ENCODE measurements at places on chromosomes 3 and 15.

GRCh38 chr3:53142986-53143385, 12.8 kb upstream of the RFT1 start:
- no peak for DNase-seq

- DNase-seq: no peak
Measured at GRCh38 chr3:43187836-43188479, 82.1 kb upstream of the POMGNT2 start.

- no peak for DNase-seq
Measured at GRCh38 chr15:52103217-52104207, 9.1 kb downstream of the BCL2L10 start.

DNA sequence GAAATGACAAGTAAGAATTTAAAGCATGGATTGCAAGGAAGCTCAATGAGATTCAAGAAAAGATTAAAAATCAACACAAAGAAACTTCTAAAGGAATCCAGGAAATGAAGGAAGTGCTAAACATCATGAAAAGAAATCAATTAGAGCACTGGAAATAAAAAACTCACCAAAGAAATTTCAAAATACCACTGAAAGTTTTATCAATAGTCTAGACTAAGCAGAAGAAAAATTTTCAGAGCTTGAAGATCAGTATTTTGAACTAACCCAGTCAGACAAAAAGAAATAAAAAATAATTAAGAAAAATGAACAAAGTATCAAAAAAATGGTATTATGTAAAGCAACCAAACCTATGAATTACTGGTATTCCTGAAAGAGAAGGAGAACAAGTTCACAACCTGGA, 60.6 kb downstream of the FAM227B start:
- DNase-seq: no peak

DNA sequence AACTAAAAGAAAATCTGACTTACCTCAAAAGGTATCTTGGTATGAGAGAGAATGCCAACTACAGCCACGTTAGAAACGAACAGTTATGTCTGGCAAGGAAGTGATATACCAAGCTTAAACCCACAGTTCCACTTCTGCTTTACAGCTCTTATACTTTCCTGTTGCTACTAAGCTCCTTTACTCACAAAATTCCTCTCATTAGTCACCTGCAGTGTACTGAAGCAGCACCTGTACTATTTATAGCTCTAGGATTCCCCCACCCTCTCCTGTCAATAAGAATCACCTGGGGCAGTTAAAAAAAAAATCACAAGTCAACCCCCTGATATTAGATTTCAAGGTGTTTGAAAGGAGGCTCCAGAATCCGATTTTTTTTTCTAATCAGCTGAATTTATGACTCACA, 2.9 kb upstream of the TMEM266 start:
- DNase-seq: no peak

DNA sequence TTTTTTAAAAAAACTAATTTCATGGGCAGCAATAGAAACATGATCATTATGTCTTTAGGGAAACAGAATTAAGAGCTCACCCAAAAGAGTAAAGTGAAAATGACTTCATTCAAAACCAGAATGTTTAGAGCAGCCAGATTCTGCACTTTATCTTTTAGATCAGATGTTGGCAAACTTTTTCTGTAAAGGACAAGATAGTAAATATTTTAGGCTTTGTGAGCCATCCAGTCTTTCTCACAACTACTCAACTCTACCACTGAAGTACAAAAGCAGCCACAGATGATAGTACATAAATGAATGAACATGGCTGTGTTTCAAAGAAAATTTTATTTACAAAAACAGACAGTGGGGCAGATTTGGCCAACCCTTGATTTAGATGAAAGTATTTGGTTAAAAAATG, 84.5 kb downstream of the SETD2 start:
- no peak for DNase-seq

GRCh38 chr15:60442763-60443162, 36.2 kb downstream of the ICE2 start:
- no peak for DNase-seq

DNA sequence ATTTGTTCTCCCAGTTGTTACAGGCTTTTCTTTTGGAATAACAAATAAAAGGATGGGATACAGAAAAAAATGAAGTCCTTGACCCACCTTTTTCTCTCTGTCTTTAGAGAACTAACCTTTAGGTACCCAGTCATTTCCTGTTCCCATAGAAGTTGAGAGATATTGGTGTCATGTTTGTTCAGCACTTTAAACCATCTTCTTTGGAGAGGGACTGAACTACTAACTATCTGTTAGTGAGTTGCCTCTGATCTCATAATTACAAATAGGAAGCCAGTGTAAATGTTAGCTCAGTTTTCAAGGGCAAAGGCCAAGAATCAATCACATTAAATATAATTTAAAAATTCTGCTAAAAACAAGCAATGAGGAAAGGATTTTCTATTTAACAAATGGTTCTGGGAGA, 72.9 kb upstream of the DCBLD2 start:
- no peak for DNase-seq

DNA sequence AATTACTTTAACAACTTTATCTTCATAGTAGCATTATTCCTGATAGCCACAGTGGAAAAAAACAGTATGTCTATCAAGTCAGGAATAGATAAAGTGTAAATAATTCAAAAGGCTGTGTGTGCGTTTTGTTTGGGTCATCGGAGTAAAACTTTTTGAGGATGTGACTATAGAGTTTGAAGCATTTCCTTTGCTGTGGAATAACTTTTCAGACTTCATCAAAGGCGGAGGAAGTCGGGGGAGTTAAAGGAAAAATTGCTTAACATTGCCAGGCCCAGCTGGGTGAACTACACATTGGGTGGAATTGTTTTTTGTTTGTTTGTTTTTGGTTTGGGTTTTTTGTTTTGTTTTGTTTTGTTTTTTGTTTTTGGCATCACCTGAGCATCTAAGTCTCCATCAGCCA, 70.4 kb upstream of the CRTC3 start:
- DNase-seq: no peak

GRCh38 chr15:52278636-52279367, 16.8 kb downstream of the MYO5C start:
- DNase-seq: no peak

DNA sequence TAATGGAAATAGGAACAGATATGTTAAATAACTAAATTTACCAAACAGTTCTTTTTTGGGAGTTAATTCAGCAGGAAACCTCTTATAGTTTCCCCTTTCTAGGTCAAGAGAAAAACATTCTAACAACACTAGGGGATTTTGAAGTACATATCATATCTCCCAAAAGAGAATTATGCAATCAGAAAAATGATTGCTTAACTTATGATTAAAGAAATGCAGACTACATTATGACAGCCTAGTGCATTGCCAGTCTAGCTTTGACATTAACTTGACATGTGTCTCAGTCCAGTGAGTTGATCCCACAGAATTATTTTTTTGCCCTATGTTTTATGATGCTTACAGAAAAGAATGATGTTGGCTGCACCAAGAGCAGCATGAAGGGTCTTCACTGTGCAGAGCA, 31.7 kb upstream of the NPHP3 start:
- DNase-seq: no peak

- DNase-seq: no peak
Measured at GRCh38 chr3:18390024-18390660, 35.0 kb downstream of the SATB1 start.

DNA sequence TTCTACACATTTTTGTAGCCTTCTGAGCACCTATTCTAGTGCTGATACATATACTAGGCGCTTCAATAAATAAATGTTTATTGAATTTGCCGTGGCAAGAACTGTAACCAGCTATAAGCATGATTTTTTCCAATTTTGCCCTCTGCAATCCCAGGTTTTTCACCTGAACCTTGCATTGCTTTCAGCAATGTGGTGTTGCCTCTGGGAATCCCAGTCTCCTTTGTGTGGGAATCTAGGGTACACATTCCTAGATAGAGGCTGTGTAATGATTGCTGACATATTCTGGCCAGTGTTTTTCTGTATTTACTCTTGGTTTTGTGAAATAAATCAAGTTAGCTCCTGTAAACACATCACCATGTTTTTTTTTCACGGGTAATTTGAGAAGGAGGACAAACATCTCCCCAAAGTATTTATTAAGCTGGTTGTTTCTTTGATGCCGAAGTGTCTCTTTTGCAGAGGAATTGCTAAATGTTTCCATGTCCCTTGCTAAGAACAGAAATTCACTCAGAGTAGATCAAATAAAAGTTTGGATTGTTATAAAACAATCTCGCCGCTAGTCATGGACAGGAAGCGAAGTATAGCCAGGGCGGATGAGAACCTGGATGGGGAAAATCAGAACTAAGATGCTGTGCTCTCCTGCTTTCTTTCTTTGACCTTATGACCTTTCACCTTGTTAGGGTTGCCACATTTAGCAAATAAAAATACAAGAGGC, 1.2 kb downstream of the CFAP91 start:
- no peak for DNase-seq

GRCh38 chr3:46019707-46020106, 7.6 kb downstream of the XCR1 start:
- no peak for DNase-seq

DNA sequence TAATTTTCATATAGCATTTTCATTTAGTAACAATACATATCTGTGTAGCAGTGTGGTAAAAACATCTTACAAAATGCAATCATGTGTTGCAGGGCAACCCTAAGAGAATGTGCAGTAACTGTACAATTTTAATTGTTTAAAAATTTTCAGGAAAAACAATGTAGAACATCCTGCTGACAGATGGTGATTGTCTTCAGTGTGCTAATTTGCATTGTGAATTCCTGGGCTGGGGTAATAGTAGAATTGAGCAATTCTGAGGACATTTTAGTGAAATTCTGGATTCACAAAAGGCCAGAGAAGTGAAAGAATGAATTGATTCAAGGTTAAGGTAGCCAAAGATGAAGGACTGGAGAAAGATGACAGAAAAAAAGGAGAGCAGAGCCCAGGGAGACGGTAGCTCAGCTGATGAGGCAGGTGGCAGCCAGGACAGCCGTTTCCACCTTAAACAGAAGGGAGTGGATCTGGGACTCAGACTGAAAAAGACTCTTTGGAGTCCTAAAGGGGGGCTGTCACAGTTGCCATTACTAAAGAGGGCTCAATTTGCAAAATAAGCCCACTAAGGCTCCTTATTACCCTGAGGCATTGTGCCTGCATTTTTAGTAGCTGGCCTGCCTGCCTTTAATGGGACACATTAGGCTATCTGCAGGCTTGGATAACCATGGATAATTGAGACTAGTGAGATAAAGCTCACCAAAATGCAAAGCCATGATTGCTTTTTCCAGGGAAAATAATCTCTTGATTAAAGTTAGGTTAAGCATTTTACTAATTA, 8.6 kb downstream of the MAP3K13 start:
- DNase-seq: no peak

- DNase-seq: no peak
Measured at GRCh38 chr15:95287720-95288103, 1042.8 kb upstream of the NR2F2 start.

DNA sequence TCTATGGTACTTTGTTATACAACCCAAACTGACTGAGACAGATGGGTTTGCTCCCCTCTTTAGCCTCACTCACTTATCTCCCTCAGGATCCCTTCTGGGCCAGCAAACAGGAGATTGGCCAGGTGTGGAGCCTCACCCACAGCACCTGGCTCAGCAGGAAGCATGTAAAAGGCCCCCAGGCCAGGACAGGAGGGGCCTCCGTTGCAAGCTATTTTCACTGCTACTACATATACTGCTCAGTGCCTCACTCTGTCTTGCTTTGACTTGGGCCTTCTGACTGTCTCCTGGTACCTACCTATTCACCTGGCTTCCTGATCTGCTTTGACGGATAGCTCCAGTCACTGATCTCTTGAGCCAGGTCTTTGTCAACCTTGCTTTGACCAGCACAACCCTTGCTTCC, 20.4 kb upstream of the TPM1 start:
- DNase-seq: no peak

DNA sequence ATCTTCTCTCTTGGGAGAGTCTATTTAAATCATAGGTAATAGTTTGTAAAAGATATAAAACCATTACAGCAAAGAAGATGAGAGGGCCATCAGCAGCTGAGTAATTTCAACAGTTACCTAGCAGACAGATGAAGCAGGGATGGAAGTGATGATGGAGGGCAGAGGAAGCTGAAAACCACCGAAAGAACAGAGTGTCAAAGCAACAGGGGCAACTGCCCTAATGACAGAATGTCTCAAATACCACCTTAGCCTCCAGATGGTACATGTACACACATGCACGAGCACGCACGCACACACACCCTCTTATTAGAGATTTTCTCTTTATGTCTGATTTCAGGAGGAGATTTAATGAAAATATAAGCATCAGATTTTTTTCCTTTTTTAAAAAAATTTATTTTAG, 64.5 kb downstream of the NEDD4 start:
- DNase-seq: no peak

GRCh38 chr3:112685420-112685819, 44.5 kb upstream of the CCDC80 start:
- no peak for DNase-seq

- no peak for DNase-seq
Measured at GRCh38 chr15:31024330-31024729, 32.9 kb upstream of the MTMR10 start.

- no peak for DNase-seq
Measured at GRCh38 chr3:86938416-86939105, 52.4 kb downstream of the VGLL3 start.

DNA sequence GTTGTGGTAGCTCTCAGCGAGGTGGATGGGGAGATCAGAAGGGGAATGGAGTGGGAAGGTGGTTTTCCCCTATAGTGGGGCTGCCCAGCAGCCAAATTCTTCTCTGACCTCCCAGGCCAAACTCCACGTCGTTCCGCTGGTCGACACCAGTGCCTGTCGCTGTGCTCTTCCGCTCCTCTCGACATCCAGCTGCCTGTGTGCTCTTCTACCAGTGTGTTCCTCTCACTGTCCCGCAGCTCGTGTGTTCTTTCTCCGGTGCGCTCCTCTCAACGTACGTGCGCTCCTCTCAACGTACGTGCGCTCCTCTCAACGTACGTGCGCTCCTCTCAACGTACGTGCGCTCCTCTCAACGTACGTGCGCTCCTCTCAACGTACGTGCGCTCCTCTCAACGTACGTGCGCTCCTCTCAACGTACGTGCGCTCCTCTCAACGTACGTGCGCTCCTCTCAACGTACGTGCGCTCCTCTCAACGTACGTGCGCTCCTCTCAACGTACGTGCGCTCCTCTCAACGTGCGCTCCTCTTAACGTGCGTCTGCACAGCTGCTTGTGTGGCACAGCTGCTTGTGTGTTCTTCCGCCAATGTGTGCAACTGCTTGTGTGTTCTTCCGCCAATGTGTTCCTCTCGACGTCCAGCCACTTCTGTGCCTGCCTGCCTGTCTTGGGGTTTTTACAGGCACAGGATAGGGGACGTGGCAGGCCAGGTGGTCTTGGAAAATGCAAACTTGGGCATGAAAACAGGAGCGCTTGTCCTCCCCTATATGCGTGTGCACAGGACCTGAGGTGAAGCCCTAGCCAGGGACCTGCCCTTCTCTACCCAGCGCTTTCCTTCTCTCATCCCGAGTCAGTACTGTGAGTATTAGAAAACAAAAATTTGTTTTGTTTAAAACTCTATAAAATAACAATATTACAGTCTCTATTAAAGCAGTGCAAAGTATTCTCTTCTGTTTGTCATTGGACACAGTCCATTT, 991.1 kb downstream of the GBE1 start:
- DNase-seq: no peak

- no peak for DNase-seq
Measured at GRCh38 chr3:138010273-138010590, 267 bp downstream of the CLDN18 start.

GRCh38 chr15:80211976-80212375, 40.0 kb downstream of the CTXND1 start:
- DNase-seq: no peak

All from NCI-H187 (cell line).